Neural cell (in vitro differentiated cells): ENCODE measurements at places on chromosomes 4 and X. TPM values are rescaled to one million over a fixed set of nuclear protein-coding genes. Genes with fewer than 3 reads are reported as not detected.

Gene KCTD8
- polyA plus RNA-seq: 0.71 and 1.2 TPM in 2 replicates

Gene TMEM150C
- 4.1 and 4.9 TPM in 2 replicates for polyA plus RNA-seq

Gene FDCSP
- not detected in 2 replicates for polyA plus RNA-seq

Gene PCSK1N
- 232 and 243 TPM in 2 replicates for polyA plus RNA-seq

Gene PABPC4L
- not detected in 2 replicates for polyA plus RNA-seq

Gene USP46
- polyA plus RNA-seq: 14.1 and 14.9 TPM in 2 replicates
